Panc1 (cell line): ENCODE measurements at places on chromosomes 6 and 20.

DNA sequence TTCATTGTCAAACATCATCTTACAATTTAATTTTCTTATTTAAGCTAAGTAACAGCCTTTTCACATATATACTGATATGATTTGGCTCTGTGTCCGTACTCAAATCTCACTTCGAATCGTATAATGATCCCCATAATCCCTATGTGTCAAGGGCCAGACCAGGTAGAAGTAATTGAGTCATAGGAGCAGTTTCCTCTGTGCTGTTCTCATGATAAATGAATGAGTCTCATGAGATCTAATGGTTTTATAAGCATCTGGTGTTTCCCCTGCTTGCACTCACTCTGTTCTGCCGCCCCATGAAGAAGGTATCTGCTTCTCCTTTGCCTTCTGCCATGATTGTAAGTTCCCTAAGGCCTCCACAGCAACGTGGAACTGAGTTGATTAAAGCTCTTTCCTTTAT, 25.1 kb upstream of the CMTR1 start:
- DNase-seq, result no peak

- no peak for DNase-seq
Observed at GRCh38 chr20:805713-806112, 27.8 kb upstream of the FAM110A start.

- DNase-seq, result no peak
Observed at GRCh38 chr20:33667245-33667675, 517 bp downstream of the ACTL10 start.

GRCh38 chr20:46089167-46089416, 670 bp downstream of the NCOA5 start:
- DNase-seq, result no peak

- DNase-seq, result no peak
Observed at GRCh38 chr20:48076247-48076646, 291.0 kb upstream of the SULF2 start.
